GM04503 (cell line): ENCODE measurements at places on chromosomes 4 and X.

GRCh38 chr4:79526641-79527565 lies 118.9 kb upstream of the GK2 start:
- DNase-seq: no peak

GRCh38 chr4:103150677-103151076 lies 47.5 kb downstream of the CENPE start:
- DNase-seq: peak; percentile 22

GRCh38 chrX:150185766-150186165 lies 177.4 kb upstream of the MAMLD1 start:
- no peak for DNase-seq

DNA sequence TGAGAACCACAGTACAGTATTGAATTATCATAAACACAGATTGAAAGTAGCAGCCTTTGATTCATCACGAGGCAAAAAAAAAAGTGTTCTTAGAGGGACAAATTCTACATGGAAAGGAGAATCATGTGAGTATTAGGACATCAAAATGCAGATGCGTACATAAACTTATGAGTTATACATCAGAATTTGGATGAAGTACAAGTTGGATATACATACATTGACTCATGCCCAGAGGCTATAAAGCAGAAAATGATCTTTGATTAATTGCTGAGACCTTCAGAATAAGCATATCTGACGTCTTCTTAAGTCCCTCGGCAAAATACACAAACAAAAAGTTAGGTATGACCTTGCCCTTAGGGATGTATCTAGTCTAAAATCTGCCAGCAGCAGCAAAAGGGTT lies 206.4 kb downstream of the LDB2 start:
- DNase-seq: no peak

DNA sequence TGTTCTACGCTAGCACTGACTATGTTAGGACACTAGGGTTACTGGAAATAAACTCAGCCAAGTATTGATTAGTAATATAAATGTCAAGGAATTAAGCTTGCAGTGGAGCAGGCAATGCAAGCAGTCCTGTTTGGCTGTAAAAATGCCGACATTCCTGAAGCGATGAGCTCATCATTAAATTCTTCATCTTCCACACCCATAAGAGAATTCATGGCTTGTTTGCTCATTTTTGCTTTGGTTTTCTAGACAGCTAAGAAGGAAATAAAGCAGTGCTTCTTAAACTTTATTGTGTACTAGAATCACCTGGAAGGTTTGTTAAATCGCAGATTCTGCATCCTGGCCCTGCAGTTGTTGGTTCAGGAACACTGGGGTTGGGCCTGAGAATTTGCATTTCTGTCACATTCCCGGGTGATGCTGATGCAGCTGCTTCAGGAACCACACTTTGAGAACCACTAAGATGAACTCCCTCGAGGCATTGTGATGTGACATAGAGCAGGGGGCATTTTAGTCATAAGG lies 17.8 kb downstream of the ANXA3 start:
- DNase-seq: peak; percentile 63

DNA sequence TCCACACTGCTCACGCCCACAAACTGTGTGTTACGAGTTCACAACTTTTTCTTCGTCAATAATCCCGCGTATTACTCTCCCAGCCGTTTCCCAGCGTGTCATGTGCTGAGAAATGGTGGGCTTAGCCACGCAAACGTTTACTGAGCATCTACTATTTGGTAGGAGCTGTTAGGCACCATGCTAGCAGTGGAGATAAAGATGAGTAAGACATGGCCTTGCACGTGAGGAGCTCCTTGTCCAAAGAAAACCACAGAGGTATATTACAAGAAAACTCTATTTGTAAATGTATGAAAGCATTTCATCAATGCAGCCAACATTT lies 821 bp upstream of the TMEM128 start:
- no peak for DNase-seq

- no peak for DNase-seq
These were observed 1455.5 kb downstream of the TECRL start for GRCh38 chr4:62953752-62954151.

- no peak for DNase-seq
These were observed 80.6 kb downstream of the FBXW7 start for GRCh38 chr4:152455311-152455710.

DNA sequence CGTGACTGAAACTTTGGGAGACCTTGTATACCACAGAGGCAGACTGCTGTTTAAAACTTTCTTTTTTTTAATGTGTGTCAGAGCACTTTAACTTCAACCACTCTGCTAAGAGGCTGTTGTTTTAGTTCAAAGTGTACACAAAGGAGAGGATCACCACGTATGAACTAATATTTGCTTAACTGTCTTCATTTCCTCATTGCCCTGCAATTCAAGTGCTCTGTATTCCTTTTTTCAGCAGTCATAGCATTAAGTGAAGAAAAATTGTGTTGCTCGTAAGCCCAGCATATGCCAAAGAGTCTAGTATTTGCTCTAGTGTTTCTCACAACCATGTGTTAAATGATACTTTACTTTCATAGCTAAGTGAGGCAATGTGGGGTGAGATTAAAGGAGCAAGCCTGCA lies 63.0 kb upstream of the HHIP start:
- no peak for DNase-seq

DNA sequence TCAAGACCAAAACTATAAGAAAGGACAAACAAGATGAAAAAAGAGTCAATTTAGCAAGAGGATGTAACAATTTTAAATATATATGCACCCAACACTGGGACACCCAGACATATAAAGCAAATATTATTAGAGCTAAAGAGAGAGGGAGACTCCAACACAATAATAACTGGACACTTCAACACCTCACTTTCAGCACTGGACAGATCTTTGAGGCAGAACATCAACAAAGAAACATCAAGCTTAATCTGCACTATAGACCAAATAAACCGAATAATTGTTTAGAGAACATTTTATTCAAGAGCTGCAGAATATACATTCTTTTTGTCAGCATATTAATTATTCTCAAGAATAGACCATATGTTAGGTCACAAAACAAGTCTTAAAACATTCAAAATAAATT lies 109.7 kb upstream of the TET2 start:
- no peak for DNase-seq

DNA sequence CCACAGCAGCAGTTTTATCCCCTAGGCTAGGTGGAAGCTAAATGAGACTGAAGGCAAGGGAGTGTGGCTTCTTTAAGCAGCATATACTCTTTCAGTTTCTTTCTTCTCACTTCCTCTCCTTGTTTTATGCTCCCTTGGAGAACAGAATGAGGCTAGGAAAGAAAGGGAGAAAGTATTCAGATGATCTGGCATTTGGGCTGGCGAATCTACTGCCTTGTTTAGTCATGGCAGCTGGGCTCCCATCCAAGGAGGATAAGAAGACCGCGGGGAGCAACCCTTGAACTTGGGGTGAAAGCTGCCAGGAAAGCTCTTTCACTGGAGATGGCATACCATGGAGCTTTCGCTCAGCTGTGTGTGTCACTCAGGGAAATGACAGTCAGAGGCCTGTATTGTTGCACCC lies 72.1 kb downstream of the ARHGEF38 start:
- peak; percentile 10 for DNase-seq

GRCh38 chr4:23060776-23061175 lies 368.0 kb downstream of the GBA3 start:
- no peak for DNase-seq

GRCh38 chr4:26958925-26959653 lies 98.4 kb downstream of the STIM2 start:
- DNase-seq: no peak

GRCh38 chr4:3335982-3336381 lies 43.2 kb downstream of the RGS12 start:
- no peak for DNase-seq

GRCh38 chrX:135740681-135741149 lies 27.3 kb downstream of the CT45A1 start:
- DNase-seq: no peak

GRCh38 chr4:158671915-158672806 lies at the start of gene ETFDH:
Gene ETFDH, plus strand, starts transcription at chr4:158672296. Its CDS starts 161 bp downstream, at chr4:158672457.
- peak; percentile 97 for DNase-seq

DNA sequence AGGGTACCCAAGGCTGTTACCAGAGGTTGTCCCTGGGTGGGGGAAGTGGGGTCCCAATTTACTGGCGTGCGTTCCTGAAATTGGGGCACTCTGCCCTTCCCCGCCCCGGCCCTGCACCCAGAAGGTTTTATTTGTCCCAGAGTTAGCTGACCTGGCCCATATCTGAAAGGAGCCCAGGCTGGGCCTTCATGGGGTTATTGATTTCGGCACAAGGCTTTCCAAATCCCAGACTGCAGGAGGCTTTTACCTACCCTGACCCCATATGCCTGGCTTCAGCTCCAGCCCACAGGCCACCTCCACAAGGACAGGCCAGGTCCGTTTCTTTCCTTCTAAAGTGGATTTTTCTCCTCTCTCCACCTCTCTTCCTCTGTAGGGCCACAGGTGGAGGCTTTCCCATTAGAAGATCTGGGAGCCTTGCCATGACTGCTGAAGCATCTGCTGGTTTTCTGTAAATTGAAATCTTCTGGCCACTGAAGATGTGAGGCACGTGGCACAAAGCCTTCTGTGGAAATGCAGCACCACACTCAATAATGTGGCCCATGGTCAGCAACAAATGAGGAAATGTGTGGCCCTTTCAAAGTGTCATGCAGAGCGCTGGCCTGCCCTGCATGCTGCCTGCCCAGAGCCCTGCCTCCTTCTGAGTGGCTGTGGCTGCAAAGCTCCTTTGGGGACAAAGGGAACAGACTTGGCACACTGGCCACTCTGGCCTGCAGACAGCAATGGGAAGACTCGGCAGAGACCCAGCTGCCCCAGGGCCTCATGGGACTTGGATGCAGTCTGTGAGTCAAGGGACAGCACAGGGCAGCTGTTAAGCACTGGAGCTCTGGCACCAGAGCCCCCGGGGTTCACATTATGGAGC lies 43.1 kb upstream of the MTM1 start:
- DNase-seq: no peak

DNA sequence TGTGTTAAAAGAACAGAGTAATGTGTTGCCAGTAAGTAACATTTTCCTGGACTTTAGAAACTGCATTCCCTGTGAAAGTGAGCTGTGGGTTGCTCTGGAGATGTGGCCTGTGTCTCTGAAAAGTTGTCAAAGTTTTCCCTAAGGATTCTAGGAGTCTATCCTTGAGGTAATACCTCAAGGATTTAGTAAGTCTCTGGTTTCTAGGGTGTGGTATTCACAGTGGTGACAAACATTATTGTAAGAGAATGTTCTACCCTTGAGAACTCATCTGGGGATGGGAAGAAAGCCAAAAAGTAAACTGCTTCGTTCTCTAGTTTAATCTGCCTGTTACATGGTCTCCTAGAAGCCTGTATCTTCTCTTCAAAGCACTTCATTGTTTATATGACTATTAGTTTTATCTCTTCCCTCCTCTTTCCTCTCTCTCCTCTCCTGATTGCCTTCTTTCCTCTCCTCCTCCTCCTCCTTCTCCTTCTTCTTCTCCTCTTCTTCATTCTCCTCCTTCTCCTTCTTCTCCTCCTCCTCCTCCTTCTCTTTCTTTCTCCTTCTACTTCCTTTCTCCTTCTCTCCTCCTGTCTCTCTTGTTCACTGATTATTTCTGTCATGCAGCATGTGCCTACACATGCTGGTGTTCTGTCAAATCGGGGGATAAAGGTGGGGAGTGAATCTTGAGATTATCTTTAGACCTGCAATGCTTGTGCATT lies 321.3 kb downstream of the PTTG2 start:
- DNase-seq: peak; percentile 24

GRCh38 chr4:139552517-139553307 lies 3.3 kb downstream of the SETD7 start:
- no peak for DNase-seq

GRCh38 chrX:63581398-63581797 lies 203.6 kb downstream of the ARHGEF9 start:
- no peak for DNase-seq

DNA sequence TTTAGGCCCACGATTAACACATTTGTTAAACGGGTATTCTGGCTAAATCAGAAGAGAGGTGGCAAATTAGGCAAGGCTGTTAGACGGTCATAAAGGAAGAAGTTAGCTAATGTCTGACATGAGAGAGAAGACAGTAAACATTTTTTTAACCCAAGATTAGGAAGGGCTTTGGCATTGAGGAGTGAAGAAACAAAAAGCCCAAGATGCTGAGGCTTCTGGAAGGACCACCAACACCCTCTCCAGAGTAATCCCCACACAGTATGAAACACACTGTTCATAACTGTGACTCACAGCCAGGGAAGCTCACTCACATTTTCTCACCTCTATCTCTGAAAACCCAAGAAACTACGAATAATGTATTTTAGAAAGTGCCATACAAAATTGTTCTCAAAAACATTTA lies 127.6 kb downstream of the AMELX start:
- no peak for DNase-seq

- DNase-seq: peak; percentile 1
These were observed 121.3 kb downstream of the FHIP1A start for GRCh38 chr4:151530230-151530629.

DNA sequence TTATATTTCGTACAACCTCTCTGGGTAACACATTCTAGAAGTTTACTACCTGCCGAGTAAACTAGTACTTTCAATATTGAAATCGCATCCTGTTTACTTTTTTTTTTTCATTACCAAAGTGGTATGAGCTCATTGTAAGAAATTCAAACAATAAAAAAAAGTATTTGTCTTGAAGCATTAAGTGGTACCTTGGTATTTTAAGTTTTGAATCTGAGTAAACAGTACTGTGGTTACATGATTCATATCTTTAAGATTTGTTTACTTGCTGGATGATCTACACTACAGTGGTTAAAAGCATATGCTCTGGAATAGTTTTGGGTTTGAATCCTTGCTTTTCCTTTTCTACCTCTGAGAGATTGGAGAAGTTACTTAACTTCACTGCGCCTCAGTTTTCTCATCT lies 3.8 kb upstream of the MMGT1 start:
- DNase-seq: peak; percentile 38

DNA sequence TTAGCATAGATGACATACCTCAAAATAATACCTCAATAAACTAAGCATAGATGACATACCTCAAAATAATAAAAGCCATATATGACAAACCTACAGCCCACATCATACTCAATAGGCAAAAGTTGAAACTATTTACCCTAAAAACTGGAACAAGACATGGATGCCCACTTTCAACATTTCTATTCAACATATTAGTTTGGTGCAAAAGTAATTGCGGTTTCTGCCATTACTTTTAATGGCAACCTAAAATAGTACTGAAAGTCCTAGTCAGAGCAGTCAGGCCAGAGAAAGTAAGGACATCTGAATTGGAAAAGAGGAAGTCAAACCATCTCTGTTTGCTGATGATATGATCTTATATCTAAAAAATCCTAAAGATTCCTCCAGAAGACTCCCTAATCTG lies 250.4 kb downstream of the RAB28 start:
- no peak for DNase-seq

GRCh38 chr4:184019667-184020623 lies 114.8 kb downstream of the STOX2 start:
- no peak for DNase-seq

GRCh38 chr4:128385683-128386304 lies 98.2 kb upstream of the PGRMC2 start:
- no peak for DNase-seq

- DNase-seq: no peak
These were observed 2308.1 kb upstream of the AGA start for GRCh38 chr4:179750374-179750773.

DNA sequence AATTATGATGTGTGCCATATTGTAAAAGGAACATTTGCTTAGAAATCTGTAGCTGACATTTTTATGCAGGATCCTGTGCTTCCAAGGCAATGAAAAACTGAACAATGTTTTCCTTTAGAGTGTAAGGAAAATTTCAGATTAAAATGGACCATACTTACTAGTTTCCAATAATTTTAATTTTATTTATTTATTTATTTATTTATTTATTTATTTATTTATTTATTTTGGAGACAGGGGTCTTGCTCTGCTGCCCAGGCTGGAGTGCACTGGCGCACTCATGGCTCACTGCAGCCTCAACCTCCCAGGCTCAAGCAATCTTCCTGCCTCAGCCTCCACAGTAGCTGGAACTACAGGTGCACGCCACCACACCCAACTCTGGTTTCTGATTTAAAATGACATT lies 369.8 kb upstream of the HAND2 start:
- no peak for DNase-seq
